GM10248 (cell line): ENCODE measurements at places on chromosomes 2 and 18.

DNA sequence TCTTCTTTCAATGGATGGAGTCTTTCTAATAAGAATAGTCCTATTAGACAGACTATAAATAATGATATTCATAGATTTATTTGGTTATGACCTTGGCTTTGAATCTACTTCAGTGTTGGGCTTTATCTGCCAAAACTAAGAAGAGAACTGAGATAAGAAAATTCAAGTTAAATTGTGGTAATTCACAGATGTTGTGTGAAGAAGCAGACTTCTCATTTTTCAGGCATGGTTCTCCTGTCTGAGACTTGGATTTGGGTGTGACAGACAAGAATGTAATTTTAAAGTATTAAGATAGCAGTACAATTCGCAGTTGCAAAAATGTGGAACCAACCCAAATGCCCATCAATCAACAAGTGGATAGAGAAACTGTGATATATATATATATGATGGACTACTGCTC is 124.7 kb downstream of the QPCT start:
- DNase-seq, result no peak

GRCh38 chr2:165287094-165287778 is 48.0 kb downstream of the SCN2A start:
- DNase-seq, result no peak

- DNase-seq, result no peak
Observed at GRCh38 chr2:237732070-237732469, 66.5 kb upstream of the RBM44 start.

- DNase-seq, result no peak
Observed at GRCh38 chr2:145290986-145291385, 771.1 kb upstream of the ZEB2 start.

DNA sequence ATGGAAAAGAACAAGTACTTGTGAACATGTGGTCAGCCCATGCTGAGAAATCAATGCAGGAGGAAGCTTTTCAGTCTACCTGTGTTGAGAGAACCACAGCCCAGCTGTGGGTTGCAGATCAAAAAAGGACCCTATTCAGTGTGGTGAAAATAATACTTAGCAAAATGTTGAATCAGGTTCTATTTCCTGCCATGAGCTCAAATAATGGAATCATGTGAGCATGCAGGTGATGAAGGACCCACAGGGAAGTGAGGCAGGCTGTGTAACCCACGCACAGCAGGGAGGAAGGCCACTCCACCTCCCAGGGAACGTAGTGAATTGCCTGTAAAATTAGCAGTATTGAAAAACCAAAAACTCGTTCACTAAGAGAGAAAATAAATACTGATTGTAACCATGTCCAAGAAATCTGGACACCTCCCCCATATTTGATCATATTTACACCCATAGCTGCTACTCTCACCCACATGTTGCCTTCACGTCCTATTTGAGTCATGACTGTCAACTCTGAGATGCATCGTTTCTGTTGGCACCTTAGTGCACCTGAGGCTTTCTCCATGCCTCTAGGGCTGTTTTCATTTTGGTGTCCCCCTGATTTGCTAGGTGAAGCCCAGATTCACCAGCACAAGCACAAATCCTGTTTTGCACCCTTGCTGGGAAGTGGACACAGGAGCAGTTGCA is 20.5 kb upstream of the BCL2L11 start:
- no peak for DNase-seq

GRCh38 chr2:205311201-205311600 is 371.1 kb upstream of the NRP2 start:
- no peak for DNase-seq

GRCh38 chr18:33201509-33201926 is 239.0 kb downstream of the CCDC178 start:
- DNase-seq, result peak; percentile 4

DNA sequence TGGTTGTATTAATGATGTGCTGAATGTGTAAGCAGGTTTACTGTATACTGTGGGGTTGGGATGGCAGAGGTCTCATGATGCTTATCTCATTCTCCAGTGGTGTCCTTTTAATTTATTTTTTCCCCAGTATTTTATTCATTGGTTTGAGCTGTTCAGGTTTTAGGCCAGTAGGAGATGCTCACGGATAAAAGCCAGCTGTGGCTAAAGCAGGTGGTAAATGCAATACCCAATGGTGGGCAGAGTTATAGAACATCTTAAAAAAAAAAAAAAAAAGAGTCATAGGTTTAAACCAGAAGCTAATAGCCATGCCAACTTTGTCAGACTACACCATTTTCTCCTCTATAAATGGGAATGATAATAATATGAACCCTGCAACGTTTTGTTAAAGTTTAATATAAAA is 57.8 kb upstream of the NEUROD1 start:
- DNase-seq, result no peak

DNA sequence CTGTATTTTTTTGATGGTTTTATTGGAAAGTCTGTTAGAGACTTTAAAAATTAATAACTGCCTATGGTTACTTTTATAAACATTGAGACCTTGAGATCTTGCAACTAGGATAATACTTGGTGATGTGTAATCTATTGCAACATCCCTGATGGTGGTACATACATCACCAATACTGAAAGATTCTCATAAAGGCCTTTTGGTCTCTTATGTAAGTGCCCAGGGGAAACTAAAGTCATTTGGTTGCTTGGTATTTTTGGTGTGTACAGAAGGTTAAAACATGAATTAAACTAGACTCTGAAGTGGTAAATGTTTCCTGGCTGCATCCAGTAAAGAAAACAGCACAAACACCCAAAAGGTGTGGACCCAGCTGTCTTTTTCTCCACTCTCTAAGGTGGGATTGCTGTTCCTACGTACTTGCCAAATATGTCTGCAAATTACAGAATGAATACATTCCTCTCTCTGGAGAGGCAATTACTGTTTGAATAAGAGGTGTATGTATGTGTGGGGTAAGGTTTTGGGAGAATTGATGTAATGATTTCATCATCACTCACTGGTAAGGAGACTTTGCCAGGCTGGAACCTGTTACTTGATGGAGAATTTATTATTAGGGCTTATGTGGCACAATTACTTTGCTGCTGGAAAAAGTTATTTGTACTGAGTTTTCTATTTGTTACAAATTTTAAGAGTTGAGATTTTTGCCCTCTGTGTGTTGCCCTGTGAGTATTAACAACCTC is 3.6 kb downstream of the B3GNT2 start:
- no peak for DNase-seq

- no peak for DNase-seq
Observed at GRCh38 chr2:191878548-191879279, 31.8 kb upstream of the CAVIN2 start.

DNA sequence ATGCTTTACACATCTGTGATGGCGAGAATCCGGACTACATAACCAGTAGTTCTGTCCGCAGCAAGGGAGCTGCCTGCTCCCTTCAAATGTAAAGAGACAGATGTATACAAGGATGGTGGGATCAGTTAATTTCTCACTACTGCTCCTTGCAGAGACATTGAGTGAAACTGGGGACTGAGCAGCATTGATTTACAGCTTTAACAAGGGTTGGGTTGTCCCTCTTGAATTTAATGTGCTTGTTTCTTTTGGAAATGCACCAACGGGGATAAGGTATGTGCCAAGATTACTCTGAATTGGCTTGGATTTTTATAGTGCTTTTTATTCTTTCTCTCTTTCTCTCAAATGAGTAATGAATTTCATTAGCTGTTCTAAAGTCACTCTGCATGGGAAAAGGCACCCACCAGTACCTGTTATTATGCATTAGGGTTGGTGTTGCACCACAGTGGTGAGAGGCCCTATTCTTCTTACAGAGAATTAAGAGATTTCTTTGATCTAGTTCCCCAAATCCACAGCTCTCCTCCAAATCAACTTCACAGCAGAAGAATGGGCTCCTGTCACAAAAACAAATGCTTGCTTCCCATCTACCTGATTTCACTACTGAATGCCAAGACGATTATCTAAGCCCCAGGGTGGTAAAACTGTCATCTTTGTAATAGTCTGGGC is 107.6 kb downstream of the DOCK10 start:
- no peak for DNase-seq

DNA sequence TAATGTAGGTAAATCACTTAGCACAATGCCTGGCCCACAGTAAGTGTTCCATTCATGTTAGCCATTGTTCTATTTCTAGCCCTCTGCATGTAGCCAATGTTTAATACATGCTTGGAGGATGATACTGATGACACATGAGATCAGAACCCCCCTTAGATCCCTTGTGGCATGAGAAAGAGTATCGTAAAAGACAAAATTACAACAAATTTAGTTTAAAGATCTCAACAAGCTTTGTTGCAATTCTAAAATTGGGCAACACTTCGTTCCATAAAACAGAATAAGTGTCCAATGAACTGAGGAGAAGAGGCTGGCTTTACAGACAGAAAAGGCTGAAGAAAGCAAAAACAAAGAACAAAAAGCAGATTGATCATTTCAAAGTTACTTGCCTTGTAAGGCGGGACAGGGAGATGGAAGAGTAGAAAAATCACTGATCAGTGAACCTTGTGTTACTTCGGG is 148.7 kb upstream of the SLC1A4 start:
- DNase-seq, result no peak

- no peak for DNase-seq
Observed at GRCh38 chr18:650428-650858, 7.0 kb upstream of the TYMS start.

- no peak for DNase-seq
Observed at GRCh38 chr2:39991298-39991697, 212.2 kb upstream of the THUMPD2 start.

DNA sequence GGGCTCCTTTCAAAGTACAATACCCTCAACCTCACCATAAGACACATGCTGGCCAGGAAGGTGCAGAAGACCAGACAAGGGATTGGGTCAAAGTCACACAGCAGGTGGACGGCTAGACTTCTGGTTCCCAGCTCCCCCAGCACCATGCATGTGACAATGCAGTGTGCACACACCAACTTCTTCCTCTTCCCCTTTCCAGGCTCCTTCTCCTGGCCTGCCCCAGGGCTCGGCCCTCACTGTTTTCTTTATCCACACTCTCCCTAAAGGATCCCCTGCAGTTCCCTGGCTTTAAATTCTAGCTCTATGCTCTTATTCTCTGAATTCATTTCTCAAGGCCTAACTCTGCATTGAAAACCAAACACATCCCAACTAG is 82.3 kb downstream of the LOXHD1 start:
- no peak for DNase-seq

GRCh38 chr18:27184115-27185024 is 738 bp downstream of the CHST9 start:
- DNase-seq, result peak; percentile 11
